DMS79 treated with DMSO at 0.1 percent for 48 hours (cell line): ENCODE measurements at places on chromosomes 12 and 14.

GRCh38 chr12:80946591-80946990 is 8.9 kb upstream of the LIN7A start:
- no peak for DNase-seq

DNA sequence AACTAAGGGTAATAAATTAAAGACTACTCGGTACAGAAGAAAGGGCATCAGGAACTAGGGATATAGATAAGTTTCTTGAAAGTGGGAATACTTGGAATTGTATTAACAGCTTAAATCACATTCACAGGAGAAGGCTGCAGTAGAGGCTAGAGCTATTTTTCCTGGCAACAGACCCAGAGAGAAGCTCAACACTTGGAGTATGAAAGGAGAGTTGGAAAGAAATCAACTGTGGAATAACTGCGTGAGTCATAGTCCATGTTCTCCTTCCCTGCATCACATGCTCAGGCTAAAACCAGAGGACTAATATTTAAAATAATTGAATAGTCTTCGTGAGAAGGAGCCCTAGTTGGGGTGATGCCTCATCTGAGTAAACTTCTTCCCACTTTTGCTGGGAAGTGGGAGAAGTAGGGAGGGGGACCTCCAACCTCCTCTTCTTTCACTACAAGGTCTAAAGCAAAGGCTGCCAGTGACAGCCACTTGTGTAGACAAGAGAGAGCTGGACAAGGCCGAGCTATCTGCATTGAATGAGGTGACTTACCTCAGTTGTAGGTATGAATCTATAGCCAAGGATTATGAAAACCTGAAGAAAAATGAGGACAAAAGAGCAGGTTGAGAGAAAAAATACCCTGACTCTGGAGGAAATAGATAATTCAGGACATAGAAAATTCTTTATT is 32.7 kb downstream of the DYRK2 start:
- no peak for DNase-seq

DNA sequence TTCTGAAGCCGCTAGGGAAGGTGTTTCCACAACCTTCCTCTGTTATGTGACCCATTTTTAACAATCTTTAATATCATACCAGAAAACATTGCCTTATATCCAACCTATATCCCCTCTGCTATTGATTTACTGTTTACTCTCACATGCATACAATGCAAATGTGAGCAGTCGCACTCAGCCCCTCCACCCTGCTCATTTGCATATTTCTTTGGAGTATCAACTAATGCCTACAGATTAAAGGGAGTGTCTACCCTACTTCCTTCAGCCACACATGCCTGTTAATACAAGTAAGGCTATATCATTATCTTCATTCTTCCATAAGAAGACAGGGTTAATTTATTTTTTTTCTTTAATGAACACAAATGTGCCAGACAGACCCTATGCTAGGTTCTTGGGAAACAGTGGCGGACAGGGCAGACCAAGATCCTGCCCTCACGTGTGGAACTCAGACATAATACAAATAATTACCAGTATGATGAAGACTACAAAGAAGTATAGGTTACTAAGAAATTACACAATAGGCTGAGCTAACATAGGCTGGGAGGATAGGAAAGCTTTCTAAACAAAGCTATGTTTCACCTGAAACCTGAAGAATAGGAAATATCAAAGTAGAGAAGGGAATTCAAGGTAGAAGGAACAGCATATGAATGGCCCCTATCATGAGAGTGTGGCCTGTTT is 107.3 kb upstream of the MDM1 start:
- DNase-seq: no peak

DNA sequence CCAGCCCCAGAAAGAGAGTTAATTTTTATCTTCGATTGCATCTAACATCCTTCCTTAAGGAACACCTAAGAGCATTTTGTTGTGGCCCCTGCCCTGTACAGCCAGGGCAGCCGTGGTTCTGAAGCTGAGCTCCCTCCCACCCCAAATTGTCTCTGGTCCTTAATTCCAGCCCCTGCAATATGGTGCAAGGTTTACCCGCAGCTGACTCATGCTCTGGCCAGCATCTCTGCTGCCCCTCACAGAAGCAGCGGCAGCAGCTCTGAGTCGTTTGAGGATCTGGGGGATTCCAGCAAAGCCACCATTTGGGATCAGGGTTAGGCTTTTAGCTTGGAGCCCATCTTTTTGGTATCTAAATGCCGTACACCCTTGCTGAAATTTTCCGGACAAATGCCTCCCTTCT is 3.3 kb downstream of the DLK1 start:
- DNase-seq: no peak

DNA sequence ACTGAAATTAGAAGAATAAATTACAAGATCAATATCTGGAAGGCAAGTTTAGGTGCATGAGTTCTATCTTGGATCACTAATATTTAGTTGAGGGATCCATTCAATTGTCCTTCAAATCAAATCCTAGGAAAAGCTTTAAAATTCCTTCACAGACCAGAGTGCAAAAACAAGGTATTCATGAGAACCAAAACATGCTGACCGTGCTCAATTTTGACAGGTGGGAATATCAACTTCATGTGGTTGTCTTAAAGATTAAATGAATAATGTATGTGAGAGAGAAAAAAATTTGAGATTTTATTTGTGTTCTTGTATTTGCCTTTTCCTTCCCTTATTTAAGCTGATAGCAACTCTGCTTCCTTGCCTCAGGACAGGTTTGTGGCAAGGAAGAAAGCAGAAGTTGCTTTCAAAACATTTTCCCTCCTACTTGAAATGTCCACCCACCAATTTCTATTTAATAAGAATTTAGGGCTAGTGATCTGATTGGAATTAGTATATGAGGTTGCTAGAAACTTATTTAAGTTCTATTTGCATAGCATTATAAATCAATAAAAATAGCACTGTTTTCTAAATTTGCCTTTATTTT is 4.9 kb upstream of the PPP1R12A start:
- DNase-seq: no peak

- DNase-seq: no peak
Measured at GRCh38 chr12:14256121-14256520, 109.4 kb upstream of the ATF7IP start.

DNA sequence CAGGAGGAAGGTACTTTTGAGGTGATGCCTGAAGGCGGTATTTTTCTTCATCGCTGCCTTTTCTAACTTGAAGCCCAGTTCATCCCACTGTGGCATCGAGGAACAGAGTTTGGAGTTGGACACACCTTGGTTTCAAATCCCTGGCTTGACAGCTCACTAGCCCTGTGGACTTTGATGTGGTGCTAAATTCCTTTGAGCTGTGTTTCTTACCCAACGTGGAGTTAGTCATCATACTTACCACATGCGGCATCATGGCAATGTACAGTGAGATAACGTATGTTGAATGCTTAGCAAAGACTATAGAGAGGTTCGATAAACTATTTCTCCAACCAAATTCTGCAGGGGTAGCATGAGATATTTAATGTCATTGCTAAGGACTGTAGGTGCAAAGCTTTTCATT is 3.4 kb downstream of the PLEKHG3 start:
- no peak for DNase-seq

DNA sequence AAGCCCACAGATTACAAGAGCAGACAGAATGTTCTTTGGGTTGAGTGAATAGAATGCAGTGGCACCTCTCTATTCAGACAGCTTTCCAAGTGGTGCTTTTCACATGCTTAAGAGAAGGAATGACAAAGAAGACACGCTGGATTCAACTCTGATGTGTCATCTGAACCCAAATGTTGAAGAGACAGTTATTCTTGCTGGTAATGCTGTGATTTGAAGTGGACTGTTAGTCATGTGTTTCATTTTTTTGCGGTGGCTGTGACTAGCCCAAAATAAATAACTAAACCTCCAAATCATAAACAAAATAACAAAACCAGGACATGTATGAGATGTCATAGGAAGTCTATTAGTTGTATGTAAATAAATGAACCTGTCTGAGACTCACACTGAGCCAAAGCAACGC is 391.8 kb upstream of the PRICKLE1 start:
- no peak for DNase-seq

DNA sequence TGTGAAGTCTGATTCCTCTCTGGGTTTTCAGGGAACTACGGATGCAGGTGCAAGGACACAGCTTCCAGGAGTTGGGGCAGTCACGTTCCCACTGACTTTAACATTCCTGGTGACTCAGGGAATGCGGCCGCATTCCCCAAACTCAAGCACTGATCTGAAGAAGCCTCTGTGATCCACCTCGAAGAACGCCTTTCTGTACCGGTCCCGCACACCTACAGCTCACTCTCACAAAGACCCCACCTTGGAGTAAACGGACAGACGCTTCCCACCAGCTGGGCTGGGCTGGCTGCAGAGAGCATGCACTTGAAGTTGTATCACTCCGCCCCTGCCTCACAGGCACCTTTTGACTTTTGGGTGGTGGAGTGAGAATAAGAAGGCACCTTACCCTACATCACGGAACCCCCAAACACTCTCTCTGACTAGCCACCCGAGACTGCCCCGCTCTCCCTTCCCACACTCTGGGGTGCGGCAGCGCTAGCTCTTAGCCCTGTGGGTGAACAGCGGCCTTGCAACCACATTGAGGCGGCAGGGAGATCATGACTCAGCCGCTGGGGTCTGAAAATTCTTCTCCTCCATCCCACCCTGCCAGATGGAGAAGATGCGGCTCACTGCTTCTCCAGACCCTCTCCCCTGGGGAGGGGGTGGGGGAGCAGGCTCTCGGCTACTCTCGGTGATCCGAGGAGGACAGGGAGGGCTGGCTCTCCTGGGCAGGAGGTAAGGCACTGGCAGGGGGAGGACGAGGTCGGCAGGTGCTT is 23.7 kb upstream of the HDAC7 start:
- no peak for DNase-seq

- DNase-seq: no peak
Measured at GRCh38 chr12:55715169-55715764, 579 bp upstream of the BLOC1S1 start.

DNA sequence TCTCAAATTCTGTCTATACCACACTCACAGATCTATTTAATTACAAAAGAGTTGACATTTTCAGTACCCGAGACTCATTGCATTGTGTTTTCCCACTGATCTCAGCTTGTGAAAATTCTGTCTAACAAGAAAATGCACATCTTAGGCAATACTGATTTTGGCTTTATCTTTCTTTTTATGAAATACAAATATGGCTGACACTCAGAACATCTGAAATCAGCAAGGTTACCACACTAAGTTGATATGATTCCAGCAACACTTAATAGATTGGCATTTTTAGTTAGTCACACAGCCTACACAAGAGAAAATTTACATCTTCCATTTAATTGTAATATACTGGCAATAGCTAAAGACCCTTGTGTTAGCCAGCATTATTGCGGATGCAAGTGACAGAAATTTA is 40.3 kb downstream of the PEX5 start:
- no peak for DNase-seq

DNA sequence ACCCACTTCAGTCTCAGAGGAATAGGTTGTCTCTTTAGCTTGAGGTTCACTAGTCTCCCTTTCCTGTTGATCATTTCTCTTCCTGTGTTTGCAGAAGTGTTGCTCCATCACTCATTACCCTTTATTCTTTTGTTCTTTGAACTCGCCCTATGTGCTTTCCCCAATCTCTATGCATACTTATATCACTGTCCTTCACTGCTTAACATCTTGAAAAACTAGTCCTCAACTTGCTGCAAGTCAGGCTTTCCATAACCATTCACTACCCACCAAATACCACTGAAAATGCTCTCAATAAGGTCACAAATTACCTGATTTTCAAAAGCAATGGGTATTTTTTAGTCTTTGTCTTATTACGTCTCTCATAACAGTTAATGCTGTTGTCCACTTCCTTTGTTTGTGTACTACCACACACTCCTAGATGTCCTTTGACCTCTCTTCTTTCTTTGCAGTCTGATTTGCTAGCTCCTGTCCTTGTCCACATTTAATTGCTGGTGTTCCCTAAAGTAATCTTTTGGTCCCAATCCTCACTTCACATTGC is 80.8 kb downstream of the RIC8B start:
- no peak for DNase-seq

- DNase-seq: no peak
Measured at GRCh38 chr12:56991319-56992246, 14.8 kb downstream of the ZBTB39 start.

GRCh38 chr12:20482491-20483054 is 114.2 kb downstream of the PDE3A start:
- DNase-seq: no peak

- no peak for DNase-seq
Measured at GRCh38 chr12:104356231-104357115, 52.9 kb downstream of the EID3 start.

DNA sequence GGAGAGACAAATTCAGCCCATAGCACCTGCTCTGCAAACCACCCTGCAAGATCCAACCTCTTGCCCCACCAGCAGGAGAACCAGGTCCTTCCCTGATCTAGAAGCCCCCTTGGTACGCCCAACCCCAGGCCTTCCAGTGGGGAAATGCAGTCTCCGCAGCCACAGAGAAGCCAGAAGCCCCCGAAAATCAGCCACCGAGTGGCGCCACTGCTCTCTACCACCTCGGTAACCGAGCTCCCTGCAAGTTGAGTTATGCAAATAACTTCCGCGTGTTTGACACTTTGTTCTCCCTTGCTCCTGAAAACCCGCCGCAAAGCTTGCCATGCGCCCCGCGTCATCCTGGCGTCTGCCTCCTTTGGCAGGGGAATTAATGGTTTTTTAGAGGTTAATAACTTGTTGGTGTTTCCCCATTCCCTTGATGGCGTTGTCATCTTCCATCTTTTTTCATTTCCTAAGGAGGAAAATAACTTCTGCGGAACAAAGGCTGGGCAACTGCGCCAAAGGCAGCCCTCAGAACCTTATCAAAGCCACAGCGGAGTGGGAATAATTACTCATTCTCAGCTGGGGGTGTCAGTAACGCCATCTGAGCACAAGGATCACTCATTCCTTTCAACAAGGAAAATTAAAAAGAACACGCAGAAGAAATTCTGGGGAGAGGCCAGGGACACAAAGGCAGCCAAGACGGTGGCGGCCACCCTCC is 60.4 kb downstream of the FZD10 start:
- no peak for DNase-seq
